HepG2 (cell line): ENCODE measurements at places on chromosomes 7 and 10. TPM values are rescaled to one million over a fixed set of nuclear protein-coding genes. Genes with fewer than 3 reads are reported as not detected.

The TLX1 gene
- polyA plus RNA-seq, result 0.20 and 0.26 TPM in 2 replicates

The ATG9B gene
- polyA plus RNA-seq, result 0.24 and 0.39 TPM in 2 replicates

The PARD3 gene
- polyA plus RNA-seq, result 37.5 and 40.9 TPM in 2 replicates

GRCh38 chr10:70357565-70357964 lies 24.9 kb downstream of the LRRC20 start:
- DNase-seq, result no peak

DNA sequence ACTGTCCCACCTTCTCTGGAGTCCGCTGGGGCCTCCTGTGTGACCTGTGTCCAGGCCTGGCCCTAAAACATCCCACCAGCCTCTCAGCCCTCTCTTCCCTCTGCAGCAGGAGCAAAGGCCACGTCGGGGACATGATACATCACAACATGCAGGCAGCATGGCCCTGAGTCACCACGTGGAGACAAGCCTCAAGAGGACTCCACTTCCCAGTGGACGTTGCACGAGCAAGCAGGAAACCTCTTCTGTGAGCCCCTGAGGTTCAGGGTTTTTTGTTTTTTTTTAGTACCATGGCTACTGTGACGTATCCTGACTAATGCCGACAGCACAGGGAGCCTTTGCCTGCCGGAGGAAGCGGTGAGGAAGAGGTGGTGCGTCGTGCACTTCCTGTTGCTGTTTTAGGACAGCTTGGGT lies 165.9 kb downstream of the DNAJB6 start:
- DNase-seq, result no peak

GRCh38 chr7:143454091-143454680 lies 10.9 kb downstream of the TAS2R60 start:
- DNase-seq, result no peak

DNA sequence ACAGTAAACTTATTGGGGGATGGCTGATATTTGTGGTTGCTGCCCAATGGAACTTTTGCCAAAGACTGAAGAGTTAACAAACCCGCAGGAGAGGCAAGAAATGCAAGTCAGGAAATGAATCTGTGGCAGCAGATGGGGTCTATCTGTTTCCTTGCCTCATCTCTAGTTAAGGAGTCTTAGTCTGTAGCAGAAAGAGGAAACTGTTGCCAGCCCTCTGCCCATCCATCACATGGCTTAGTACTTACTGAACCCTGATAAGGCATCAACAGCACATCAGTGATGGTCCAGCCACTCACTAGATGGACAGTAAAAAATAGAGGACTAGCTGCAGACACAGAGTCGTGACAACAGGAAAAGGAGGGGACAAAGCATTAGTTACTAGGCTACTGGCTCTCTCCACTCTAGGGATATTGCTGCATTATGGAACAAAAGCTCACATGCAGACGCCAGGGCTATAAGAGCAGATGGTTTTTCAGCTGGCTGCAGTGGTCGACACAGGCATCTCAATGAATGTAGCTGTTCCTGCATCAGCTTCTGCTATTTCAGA lies 614.7 kb downstream of the PARD3 start:
- DNase-seq, result no peak

GRCh38 chr10:70662362-70663220 lies 9.7 kb upstream of the ADAMTS14 start:
- DNase-seq, result no peak
